ENCODE measurements at places on chromosomes 3 and 15.

DNA sequence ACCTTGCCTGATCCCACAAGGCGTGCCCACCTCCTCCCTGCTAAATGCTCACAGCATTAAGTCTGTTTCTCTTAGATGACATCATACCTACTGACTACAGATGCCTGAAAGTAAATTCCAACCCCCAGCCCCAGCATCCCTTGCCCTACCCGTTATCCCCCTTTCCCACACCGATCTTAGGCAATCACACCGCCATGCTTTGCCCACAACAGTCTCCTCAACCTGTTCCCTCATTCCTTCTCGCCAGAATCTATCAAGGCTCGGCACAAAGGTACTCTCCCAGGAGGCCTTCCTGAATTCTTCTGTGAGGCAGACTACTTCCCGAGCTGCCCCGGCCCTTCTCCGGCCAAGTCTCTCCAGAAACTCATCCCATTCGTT is 789 bp upstream of the SEC61A1 start:
- DNase-seq: no peak

- DNase-seq: no peak
Observed at GRCh38 chr3:116199063-116199462, 246.2 kb downstream of the LSAMP start.

DNA sequence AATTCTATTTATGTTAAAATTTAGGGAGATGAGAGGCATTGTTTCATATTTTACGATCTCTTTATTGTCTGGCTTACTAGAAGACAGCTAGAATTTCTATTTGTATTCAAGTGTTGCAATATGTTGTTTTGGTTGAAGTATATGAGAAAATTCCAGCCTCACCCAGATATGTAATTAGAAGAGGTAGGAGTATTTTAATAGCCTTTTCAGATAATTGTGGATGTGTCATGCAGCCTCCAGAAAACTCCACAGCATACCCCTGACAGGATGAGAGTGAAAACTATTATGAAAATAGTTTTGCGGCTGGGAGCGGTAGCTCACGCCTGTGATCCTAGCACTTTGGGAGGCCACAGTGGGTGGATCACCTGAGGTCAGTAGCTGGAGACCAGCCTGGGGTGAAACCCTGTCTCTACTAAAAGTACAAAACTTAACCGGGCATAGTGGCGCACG is 21.5 kb upstream of the USP3 start:
- DNase-seq: no peak

GRCh38 chr3:67033079-67033478 is 35.0 kb downstream of the KBTBD8 start:
- DNase-seq: no peak

GRCh38 chr3:160963949-160964348 is 141.2 kb downstream of the B3GALNT1 start:
- no peak for DNase-seq

- no peak for DNase-seq
Observed at GRCh38 chr15:42012241-42012640, 8.6 kb downstream of the PLA2G4E start.

- no peak for DNase-seq
Observed at GRCh38 chr15:42088801-42089640, 5.3 kb downstream of the PLA2G4D start.

DNA sequence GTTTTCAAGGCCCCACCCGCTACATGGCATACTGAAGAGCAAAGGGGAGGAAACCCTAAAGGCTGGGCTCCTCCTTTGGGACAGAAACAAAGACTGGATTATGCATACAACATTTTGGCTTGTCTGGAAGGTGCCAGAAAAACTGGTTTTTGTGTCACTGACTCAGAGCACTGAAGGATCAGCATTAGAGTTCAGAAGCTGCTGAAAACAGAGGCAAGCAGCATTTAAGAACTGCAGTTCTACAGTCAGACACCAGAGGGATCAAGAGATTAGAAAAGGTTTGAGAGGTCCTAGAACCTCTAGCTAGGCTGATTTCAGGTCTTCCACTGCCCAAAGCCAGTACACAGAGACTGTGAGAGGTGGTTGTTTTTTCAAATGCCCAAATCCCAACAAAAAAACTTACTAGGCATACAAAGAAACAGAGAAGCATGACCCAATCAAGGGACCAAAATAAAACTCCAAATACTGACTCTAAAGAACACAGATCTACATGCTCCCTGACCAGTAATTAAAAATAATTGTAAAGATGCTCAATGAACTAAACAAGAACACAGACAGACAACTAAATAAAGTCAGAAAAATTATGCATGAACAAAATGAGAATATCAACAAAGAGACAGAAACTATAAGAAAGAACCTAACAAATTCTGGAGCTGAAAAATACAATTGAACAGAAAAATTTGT is 91.2 kb downstream of the SENP2 start:
- DNase-seq: peak; percentile 14

DNA sequence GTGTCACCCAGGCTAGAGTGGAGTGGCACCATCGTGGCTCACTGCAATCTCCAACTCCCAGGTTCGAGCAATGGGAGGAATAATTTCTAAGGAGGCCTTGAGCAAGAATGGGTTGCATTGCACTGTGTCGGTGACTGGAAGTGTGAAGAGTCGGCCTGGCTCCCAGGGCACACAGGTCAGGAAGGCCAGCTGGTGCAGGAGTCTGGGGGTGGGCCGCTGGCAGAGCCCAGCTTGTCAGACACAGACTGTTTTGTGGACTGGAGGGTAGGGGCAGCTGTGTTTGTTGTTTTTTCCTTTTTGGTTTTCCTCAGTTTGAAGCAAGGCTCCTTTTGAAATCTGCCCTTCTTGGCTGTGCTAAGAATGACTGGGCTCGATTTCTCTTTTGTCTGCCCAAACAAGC is 66.2 kb downstream of the ITGA11 start:
- no peak for DNase-seq

GRCh38 chr3:77404871-77405270 is 365.0 kb downstream of the ROBO2 start:
- no peak for DNase-seq

GRCh38 chr15:35000511-35000910 is 12.4 kb upstream of the ZNF770 start:
- DNase-seq: no peak

DNA sequence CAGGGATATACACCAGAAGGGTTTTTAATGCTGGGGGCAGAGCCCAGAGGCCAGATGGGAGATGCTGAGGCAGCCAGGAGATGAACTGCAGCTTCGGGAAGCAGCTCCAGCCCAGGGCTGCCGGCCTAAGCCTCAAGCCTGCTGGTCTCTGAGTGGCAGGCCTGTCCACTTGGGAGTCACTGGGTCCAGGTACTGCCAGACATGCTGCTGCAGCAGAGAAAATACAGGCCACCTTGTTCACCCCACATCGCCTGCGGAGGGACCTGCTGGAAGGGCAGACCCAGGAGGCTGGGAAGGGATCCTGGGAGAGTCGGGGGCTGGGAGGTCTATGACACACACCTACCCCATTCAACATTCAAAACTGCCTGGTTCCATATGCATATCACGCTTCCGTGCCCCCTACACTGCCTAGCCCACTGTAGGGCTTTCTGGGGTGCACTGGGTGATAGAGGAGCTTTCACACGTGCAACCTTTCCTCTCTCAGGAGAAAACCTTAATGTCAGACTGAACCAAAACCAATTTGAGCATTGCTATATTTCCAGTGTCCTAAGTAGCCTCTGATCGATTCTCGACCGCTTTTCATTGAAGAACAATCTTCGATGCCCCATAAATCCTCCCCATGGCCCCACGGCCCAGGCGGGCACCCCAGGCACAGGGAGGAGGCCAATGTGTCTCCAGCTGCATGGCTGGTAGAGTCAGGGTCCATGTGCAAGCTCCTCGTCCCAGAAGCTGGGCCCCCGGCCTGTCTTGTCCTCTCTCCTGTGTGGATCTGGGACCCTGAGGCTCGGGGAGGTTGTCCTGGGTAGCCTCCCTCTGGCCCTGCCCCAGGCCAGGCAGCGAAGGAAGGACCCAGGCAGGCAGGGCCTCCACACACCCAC is 147.4 kb downstream of the ATP10A start:
- DNase-seq: no peak

- no peak for DNase-seq
Observed at GRCh38 chr3:48026951-48027908, 11.0 kb upstream of the MAP4 start.

DNA sequence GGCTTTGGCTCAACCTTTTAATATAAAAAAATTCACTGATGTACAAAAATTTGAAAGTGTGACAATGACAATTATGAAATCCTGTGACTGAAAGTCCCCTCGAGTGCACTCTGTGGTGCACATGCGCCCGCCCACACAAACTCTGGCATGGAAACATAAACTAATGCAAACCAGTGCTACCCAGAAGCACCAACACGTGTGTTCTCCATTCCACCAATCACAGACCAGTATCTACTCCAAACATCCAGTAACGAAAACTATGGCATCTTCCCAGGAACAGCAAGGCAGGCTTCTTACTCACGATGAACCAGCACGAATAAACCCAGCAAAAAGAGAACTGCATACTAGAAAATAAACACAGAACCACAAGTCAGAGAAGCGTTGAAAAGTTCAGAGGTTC is 11.7 kb upstream of the NMB start:
- DNase-seq: no peak

DNA sequence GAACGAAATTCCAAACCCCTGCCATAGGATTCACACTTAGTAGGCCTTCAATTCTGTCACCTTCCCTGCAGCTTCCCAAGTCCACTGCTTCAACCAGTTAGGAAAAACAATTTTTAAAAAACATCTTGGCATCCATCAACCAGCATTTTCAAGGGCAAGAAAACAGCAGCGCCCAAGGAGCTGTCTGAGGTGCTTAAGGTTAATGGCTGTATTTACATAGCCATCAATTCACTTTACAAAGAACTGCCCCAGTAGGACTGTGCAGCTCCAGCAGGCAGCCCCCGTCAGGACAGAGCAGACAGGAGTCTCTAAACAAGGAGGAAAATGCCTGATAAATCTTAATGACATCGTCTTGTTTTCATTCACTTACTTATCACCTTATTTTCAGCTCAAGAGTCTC is 13.3 kb downstream of the TAFA4 start:
- DNase-seq: no peak

- no peak for DNase-seq
Observed at GRCh38 chr3:128482175-128482574, 10.8 kb downstream of the GATA2 start.

DNA sequence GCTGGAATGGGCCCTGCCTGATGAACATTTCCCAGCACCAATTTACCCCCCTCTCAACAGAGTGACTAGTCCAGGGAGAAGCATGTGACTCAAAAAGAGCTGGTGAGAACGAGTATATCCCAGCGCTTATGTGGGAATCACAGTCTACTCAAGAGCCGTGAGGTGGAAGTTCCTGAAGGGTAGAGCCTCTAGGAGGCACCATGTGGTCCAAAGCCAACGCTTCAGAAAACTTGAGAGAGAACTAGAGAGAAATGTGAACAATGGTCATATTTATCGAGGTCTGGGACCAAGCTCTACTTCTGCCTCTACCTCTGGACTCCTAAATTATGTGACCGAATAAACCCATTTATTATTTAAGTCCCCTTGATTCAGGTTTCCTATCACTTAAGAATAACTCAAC is 111.0 kb upstream of the RAP2B start:
- DNase-seq: no peak

DNA sequence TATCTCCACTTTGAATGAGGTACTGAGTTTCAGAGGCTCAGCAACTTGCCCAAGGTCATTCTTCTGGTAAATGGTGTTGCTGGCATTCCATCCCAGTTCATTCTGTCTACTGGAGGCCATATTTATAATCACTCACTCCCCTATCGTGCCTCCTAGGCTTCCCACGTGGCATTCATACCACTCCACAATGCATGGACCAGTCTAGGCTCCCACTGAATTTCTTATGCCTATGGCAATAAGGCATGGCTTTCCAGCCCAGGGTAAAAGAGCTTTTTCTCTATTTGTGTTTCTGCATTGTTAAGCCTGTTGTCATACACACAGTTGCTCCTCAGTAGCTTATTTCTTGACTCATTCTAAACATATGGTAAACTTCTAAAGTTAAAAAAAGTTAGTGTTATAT is 19.9 kb downstream of the BBX start:
- no peak for DNase-seq

GRCh38 chr3:44206261-44206660 is 35.4 kb upstream of the TOPAZ1 start:
- DNase-seq: no peak

- DNase-seq: no peak
Observed at GRCh38 chr3:2770451-2770850, 339.7 kb downstream of the IL5RA start.

DNA sequence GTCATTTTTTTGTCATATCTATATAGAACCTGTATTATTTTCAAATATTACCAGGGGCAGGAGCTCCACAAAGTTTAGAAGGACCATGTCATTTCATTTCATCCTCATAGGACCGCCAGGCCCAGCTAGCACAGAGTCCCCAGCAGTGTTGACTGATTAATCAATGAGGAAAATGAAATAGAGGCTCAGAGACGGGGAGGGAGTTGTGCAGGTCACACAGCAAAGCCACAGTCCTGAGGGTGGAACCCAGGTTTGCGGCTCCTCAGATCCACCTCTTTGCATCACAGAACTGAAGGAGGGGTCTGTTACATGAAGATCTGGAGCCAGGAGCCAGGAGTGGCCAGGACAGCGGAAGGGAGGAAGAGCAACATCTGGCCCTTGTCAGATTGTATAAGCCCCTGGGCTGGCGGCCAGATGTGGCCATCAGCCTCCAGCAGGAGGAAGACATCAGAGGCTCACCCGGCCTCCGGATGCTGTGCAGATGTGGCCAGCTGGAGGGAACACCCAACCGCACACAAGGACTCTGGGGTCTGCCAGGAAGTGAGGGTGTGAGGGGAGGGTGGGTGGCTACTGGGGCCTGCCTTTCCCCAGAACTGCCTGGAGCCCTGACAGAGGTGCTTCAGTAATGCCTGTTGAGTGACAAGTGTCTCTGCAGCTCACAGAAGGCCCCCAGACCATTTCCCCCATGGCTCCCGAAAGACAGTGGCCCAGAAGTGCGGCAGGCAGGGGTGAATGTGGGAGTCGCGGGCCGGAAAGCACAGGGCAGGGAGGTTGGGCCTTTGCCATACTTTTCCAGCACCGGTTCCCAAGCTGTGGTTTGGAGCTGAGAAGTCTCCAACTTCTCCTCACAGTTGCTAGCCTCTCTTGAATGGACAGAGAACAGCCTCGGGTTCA is 21.3 kb downstream of the EFCC1 start:
- DNase-seq: no peak

GRCh38 chr3:161371441-161372320 is at the start of gene SPTSSB:
TSS of gene SPTSSB (minus strand) at chr3:161371517. CDS start at chr3:161346323, 25,194 bp downstream.
- DNase-seq: peak; percentile 36

DNA sequence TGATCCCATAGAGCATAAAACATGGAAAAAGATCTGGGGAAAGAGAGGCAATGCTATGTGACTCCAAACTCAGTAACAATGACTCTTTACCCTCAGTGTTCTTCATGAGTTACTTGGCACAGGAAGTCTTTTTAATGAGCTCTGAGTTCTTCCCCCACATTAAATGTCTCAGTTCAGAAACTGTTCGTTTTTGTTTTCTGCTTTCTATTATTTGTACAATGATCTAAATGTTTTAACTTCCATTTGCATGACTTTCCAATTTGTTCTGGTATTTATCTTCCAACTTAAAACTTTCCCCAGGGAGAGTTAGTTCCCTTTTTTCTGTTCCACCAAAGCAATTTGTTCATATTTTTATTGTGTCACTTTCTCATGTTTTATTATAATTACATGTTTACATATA is 177.0 kb upstream of the ZBTB20 start:
- no peak for DNase-seq

- DNase-seq: no peak
Observed at GRCh38 chr15:39672666-39673065, 91.8 kb downstream of the THBS1 start.

Data from CD4-positive, alpha-beta T cell treated with Interleukin-4 for 1 hour (primary cell).